ENCODE measurements at places on chromosomes 4 and X.
A peak's percentile ranks its signal among the peaks of the same experiment; 100 is the strongest.

- DNase-seq = no peak
Observed at GRCh38 chr4:15875663-15876460, 62.7 kb downstream of the FGFBP1 start.

GRCh38 chr4:110955748-110956147, 332.9 kb upstream of the PITX2 start:
- no peak for DNase-seq

DNA sequence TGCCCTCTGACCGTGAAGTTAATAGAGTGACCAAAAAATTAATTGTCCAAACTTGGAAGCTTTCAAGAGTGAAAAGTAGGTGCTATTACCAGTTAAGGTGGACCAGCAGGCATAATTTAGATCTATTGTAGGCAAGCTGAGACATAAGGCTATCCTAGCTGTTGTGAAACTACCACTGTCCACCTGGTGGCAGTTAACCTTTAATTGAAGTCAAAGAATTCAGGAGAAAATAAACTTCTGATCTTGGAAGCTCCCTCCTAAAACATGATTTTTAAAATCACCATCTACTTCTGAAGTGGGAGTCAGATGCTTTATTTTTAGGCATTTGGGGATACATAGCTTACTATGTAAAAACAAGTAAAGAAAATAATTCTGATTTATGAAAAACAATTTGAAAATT, 636.3 kb upstream of the HTR2C start:
- DNase-seq = no peak

GRCh38 chrX:148288451-148288850, 212.0 kb upstream of the AFF2 start:
- no peak for DNase-seq

DNA sequence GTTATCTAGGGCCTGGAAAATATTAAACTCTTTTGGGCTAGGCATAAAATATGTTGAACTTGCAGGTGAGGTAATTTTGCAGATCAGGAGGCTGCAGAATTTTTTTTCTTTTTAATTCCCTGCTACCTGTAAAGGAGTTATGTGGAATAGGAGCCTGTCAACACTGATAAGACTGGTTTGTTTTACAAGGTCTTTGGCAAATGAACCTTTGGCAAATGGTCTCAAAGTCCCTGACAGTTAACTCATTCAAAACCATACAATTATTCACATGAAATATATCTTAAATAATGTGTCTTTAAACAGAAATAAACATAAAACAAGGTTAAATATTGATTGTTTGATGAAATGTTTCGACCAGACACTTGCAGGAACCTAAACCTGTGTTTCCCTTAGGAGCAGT, 340.2 kb downstream of the GASK1B start:
- peak; percentile 32 for DNase-seq

DNA sequence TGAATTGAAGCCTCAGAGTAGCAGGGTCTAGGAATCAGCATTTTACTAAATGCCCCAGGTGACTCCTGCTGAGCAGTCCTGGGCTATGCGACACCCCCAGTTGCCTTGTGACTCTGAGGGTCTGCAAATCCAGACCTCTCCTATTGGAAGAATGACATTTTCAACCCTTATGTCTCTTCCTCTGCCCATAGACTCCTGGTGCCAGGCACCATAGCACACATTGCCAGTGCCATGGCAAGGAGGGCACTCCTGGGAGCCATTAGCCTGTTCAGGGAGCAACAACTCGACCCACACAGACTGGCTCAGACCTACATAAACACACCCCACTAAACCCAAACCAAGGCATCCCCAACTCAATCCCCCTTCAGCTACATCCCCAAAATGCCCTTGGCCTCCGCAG, 3.7 kb upstream of the JAKMIP1 start:
- DNase-seq = no peak

DNA sequence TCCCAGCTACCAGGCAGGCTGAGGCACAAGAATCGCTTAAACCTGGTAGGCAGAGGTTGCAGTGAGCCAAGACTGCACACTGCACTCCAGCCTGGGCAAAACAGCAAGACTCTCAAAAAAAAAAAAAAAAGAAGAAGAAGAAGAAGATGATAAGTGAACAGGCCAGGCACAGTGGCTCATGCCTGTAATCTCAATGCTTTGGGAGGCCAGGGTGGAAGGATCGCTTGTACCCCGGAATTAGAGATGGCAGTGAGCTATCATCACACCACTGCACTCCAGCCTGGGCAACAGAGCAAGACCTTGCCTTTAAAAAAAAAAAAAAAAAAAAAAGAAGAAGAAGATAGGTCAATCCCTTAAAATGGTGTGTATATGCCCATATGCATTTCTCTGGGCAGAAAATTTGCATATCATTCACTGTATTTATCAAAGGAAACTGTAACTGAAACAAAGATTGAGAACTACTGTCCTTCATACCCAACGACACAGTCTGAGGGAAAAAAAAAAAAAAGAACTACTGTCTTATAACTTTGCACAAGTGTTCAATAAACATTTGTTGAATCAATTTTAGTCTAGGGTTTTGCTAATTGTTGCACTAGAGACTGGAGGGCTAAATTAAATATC, 2.3 kb downstream of the RFC1 start:
- DNase-seq = no peak

DNA sequence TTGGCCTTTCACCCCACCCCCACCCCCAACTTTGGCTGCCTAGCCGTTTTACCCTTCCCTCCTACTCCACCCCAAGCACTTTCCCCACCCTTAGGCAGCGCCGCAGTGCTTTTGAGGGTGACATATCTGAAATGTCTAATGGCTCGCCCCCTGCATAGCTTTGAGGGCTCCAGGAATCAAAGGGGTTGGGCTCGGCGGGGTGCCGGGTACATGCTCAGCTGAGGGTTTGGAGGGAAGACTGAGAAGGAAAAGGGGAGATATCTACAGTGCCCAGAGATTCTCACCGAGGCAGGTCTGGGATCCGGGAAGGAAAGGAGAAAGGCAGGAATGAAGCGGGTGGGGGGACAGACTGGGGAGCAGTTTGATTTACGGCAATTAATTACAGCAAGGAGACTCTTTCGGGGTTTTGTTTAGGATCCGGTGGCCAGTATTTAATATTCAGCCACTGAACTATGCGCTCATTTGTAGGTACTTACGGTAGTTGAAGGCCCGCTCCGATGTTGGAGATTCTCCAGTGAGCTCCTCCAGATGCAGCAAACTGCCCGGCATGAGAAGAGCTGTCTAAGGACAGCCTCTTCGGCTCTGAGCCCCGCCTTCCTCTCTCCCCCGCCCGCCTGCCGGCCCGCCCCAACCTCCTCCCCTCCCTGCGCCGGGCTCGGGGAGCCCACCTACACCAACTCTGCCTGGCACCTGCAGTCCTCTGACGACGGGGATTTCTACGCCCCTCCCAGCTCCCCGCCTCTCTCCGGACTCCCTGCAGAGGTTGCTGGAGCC, at the start of gene IGSF1:
Gene IGSF1 (minus strand): TSS at position 569 of the 774 bp plus-strand sequence. CDS start 2,632 bp downstream, outside the sequence.
- peak; percentile 61 for DNase-seq

DNA sequence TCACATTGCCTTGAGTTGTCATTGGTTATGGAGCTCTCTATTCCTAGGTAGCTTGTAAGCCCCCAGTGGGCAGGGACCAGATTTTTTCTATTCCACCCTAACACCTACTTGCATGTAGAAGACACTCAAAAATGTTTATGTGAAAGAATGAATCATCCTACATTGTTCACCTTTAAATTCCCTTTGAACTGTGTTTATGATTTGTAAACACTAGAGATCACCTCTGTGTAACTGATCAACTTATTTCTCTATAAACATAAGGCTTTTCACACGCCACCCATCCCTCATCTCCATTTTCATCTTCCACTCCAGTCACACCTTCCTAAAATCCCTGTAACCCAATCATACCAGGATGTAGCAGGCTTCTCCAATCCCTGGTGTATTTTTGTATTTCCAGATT, 142.6 kb upstream of the LEF1 start:
- peak; percentile 5 for DNase-seq

- DNase-seq = peak; percentile 71
Observed at GRCh38 chr4:141912831-141913230, 276.4 kb downstream of the IL15 start.

DNA sequence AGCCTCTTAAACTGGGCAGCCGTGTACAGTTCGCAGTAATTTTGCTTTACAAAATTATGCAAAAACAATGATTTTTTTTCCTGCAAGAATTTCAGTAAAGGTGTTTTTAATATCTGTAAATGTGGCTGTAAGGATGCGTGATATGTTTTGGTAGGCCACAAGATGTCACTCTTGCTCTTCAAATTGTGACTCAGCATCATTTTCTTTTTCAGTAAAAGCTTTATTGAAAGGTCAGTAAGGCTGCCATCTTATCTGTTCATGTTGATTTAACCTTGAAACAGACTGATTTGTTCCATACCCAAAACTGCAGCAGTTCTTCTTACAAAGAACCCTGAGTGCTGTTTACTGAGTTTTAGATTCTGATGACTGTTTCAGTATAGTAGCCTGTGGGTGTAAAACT, 39.9 kb downstream of the TXLNG start:
- peak; percentile 21 for DNase-seq

- no peak for DNase-seq
Observed at GRCh38 chr4:123024710-123025109, 102.3 kb upstream of the NUDT6 start.

GRCh38 chr4:14726877-14727361, 275.4 kb upstream of the CPEB2 start:
- peak; percentile 11 for DNase-seq

- DNase-seq = no peak
Observed at GRCh38 chr4:2804973-2805501, 12.2 kb downstream of the SH3BP2 start.

GRCh38 chr4:72366601-72367000, 202.4 kb downstream of the ADAMTS3 start:
- DNase-seq = no peak

DNA sequence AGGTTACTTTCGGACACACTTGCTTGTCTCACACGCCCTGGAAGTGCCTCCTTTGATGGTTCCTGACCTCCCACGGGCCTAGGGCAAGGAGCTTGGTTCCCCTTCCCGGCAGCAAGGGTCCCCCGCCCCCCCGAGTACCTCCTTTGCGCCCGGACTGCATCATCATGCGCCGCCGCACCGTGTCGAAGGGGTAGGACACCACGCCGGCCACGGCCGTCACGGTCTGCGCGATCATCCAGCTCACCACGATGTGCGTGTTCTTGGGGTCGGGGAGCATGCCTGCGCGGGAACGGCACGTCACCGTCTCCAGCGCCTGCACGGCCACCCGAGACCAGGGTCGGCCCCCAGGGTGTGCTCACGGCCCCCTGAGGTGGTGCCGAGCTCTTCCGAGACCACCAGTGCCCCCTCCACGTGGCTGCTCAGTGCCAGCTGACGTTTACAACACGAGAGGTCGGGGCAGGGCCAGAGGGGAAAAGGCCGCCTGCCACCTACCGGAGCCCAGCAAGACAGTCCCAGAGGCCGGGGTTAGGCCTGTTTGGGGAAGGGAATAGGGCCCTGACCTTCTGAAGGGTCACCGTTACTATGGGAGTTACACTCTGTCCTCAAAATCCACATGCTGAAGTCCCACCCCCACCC, 4.7 kb downstream of the SLC25A6 start:
- no peak for DNase-seq

- DNase-seq = no peak
Observed at GRCh38 chr4:7813674-7814073, 126.0 kb downstream of the AFAP1 start.

DNA sequence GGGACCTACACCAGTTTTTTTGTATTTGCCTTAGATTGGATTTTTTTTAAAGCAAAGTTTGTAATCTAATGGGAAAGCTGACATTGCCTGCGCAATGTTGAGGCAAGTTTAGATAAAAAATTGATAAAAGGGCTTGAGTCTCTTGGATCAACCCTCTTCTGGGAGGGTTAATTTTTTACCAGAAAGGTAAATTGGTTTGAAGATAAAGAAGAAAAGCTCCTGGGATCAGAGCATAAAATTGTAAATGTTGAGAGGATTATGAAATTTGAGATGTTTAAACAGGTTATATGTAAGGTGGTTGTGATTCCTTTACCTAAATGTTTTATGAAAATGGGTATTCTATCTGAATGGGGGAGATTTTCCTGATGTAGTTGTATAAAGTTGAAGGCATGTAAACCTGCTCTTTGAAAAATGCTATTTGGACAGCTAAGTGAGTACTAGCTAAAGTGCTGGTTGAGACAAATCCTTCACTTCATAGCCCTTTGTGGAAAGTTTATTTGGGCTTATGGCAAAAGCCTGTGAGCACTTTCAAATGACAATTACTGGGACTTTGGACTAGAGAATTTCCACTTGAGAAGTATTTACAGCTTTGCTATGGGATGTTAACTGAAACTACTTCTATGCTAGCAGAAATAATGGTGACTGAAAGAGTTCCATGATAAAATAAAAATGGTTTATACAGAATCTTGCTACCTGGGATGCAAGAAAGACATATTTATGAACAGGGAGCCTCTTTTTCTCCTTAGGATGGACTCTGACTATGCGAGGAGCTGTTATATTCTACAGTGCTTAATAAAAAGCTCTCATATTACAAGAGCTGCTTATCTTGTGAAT, 56.2 kb downstream of the UGT2B10 start:
- no peak for DNase-seq

DNA sequence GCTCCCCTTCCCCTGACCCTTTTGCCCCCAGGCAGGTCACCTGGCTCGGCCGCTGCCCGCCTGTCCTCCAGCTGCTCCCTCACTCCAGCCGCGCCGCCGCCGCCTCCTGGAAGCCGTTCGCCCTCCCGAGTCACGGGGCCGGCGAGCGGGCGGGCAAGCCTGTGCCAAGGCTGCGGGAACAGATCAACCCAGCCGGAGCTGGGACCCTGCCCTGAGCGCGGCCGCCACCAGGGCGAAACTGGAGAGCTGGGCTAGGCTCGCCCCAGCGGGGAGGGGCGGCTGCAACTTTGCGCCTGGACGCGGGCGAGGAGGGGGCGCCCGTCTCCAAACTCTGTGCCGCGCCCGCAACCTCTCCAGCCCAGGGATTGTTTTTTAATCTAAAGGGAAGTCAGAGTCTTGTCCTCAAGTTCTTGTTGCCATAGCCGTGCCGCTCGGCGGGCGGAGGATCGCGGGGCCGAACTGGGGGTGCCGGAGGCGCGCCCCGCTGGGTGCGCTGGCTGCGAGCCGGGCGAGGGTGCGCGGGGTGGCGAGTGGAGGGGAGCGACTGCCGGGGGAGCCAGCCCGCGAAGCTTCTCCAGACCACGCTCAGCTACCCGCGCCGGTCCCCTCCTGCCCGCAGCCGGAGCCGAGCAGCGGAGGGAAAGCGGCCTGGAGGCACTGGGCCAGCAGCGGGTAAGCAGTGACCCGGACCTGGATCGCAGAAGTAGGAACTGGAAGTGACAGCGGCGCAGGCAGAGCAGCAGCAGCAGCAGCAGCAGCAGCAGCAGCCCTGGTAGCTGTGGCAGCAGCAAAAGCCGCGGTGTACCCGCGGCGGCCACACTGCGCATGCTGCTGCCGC, 13.4 kb downstream of the ARHGEF6 start:
- peak; percentile 81 for DNase-seq

- DNase-seq = peak; percentile 14
Observed at GRCh38 chrX:8404471-8404870, 60.2 kb upstream of the VCX3B start.

DNA sequence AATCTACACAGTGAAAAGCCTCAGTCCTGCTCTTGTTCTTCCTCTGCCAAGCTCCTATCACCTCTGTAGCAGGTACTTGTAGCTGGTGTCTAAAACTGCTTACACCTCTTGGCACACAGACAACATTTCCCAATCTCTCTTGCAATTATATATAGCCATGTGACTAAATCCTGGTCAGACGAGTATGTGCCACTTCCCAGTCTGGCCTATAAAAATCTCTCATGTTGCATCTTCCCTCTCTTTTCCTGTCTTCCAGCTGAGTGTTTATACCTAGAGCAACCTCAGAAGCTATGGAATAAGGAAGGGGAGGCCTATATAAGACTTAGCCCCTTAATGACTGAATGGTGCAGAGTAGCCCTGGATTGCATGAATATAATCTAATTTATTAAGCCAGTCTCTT, 105.8 kb downstream of the RNF150 start:
- DNase-seq = peak; percentile 82
